ENCODE measurements at places on chromosomes 5 and 9. TPM values are rescaled to one million over a fixed set of nuclear protein-coding genes. Genes with fewer than 3 reads are reported as not detected.

The GABBR2 gene
- total RNA-seq, result 0.91 TPM

The SMIM33 gene
- not detected for total RNA-seq

DNA sequence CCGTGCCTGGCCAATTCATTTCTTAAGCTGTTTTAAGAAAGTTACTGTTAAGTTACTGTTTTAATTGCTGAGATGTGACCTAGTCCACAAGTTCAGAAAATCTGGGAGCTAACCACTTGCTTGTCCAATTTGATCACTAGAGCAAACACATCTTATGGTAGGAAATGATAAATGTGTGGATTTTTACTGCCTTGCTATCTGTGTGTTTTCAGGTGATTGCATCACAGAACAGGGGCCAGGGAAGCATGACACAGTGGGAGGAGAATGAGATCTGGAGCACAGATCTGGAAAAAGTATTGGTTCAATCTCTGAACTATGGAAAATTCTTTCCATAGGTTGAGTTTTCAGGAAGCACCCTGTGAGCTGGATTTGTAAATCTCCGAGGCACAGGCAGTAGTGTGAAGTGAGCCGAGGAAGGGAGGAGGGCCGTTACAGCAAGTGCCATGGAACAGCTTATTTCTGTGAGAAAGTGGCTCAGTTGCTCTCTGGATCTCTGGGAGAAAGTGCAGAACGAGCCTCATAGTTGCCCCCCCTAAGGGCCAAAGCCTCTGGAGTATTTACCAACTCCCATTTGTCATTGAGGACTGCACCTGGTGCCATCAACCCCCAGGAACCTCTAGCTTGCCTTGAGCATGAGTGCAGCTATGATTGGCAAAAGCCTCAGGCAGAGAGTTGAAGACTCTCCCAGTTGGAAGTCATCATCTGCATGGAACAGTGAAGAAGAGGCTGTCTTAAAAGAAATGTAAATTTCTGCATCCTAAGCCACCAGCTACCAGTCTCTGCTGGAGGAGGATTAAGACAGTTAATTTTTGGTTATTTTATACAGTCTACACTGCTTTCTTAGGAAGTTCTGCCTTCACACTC lies 161.8 kb upstream of the CLINT1 start:
- DNase-seq, result no peak

- DNase-seq, result peak; percentile 85
These were observed 48.6 kb upstream of the TLE1 start for GRCh38 chr9:81737871-81738507.

- DNase-seq, result no peak
These were observed 18.0 kb downstream of the GFI1B start for GRCh38 chr9:132996526-132996925.

GRCh38 chr5:96096724-96097123 lies 135.1 kb upstream of the ELL2 start:
- no peak for DNase-seq
